ENCODE measurements at places on chromosomes 6 and 20.
A peak's percentile ranks its signal among the peaks of the same experiment; 100 is the strongest.

- DNase-seq, result no peak
These were observed 77.9 kb downstream of the TNFAIP3 start for GRCh38 chr6:137944793-137945498.

GRCh38 chr6:169320013-169320412 is 66.4 kb upstream of the THBS2 start:
- DNase-seq, result no peak

DNA sequence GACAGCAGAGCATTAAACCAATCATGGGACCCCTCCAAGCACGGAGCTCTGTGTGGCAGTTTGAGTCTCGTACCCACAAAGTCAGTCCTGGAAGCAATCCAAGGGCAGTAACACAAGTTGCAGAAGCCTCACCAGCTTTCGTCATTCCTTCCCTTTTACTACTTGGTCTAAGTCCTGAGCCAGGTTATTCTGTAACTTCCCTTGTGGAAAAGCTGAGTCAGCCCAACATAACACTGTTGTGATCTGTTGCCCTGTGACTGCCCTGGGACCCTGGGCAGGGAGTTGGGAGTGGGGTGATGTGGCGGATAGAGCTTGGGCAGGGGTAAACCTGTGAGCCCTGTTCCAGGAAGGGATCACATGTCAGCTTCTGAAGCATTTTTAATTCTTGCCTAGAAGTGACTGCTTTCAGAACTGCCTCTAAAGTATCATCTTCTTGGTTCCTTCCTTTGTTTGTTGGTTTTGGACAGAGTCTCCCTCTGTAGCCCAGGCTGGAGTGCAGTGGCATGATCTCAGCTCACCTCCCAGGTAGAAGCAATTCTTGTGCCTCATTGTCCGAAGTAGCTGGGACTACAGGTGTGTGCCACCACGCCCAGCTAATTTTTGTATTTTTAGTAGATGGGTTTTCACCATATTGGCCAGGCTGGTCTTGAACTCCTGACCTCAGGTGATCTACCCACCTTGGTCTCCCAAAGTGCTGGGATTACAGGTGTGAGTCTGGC is 183.7 kb upstream of the JAG1 start:
- no peak for DNase-seq

GRCh38 chr20:44773070-44773829 is 27.6 kb downstream of the KCNK15 start:
- no peak for DNase-seq

DNA sequence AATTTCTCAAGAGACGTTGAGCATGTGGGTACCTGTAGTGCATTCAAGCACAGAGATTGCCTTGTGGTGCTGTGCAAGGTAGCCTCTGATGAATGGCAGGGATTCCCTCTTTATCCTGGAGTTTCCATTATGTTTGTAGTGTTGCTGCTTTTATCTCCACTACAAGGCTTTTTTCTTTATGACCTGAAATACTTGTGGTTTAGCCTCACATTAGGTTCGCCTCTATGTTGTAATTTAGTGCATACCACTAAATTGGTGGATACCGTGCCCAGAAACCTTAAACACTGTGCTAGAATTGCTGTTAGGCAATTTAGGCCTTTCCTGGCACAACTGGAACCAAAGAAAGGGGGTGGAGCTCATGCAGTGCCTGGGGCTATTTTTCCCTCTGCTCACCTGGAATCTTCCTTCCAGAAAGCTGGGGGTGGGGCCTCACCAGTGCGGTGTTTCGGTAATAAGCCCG is 76.8 kb downstream of the NCOA7 start:
- DNase-seq, result peak; percentile 81

GRCh38 chr6:43009124-43009523 is 4.6 kb downstream of the MEA1 start:
- peak; percentile 36 for DNase-seq

DNA sequence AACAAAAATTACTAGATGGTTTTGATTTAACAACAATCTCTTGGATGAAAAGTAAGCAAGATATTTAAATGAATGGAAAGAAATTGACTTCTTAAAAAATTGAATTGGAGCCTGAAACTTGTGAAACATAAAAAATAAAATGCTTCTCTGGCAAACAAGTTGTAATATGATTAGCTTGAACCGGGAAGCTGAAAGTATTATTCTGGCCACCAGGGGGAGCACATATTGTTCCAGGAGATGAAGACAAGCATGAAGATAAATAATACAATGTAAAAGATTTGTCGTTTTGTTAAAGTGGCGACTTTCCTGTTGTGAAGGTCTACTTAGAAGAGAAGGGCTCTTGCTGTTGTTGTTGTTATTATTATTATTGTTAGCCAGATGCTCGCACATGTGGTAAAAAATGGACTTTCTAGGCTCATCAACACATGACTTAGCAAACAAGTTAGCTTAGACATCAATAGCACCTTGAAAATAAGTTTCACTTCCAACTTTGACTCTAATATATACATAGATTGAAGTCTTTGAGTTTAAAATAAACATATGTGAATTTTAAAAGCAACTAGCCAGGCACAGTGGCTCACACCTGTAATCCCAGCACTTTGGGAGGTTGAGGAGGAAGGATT is 14.2 kb downstream of the PAX1 start:
- DNase-seq, result peak; percentile 74

GRCh38 chr6:26592649-26593048 is 4.1 kb upstream of the ABT1 start:
- no peak for DNase-seq

GRCh38 chr6:113329942-113330635 is 527.1 kb upstream of the MARCKS start:
- no peak for DNase-seq

DNA sequence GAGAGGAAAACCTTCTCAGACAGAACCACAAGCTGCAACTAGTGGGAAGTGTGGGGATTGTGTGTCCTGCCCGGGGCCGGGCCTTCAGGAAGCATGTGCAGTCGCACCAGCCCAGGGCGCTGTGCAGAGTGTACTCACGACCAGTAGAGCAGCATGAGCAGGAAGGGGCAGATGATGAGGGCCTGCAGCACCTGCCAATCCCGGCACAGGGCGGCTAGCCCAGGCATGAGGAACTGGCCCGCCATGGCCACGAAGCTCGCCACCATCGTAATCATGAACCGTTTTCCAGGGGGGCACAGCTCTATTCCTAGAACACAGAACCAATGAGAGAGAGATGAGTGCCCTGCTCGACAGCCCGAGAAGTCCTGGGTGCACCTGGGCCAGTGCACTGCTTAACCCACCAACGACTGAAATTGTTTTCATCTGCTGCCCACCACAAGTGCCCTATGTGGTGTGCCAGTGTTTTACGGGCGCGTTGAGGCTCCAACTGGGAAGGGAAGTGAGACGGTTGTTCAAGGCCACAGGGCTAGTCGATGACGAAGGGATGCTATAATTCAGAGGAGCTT is 65.0 kb downstream of the PSMG4 start:
- no peak for DNase-seq

DNA sequence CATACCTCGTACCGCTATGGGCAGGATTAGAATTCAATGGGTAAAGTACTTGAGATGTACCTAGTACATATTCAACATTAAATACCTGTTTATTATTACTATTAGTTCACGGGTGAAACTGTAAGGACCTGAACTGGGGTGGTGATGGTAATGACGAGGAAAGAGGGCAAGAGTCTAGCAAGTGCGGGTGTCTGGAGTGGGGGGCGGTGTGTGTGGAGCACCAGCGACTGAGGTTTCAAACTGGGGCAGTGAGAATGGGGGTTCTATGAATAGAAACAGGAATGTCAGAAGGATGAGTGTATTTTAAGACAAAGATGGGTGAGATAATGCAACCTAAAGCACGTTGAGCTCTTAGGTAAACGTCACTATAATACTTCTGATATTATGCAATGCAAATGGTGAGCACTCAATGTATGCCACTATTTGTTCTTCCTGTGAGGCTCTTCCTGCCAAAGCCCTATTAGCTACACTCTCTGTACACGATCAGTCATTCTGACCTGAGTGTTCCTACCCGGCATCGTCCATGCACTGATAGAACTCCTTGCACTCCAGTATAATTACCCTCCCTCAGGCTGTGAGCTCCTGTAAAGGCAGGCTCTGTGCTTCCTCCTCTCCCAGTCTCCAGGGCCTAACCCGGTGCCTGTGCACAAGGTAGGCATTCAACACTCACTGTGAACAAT is 55.0 kb downstream of the ALDH5A1 start:
- DNase-seq, result no peak

DNA sequence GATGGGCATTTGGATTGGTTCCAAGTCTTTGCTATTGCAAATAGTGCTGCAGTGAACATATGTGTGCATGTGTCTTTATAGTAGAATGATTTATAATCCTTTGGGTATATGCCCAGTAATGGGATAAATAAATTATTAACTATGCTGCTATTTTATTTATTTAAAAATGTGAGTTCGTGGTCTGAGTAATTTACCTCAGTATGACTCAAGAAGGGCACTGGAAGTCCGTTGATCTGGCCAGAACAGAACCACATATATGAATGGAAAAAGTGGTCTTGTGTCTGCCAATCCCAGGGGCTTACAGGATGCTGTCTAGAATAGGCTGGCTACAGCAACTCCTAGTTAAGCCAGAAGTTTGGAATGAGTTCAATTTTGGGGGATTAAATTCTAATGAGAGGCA is 27.6 kb upstream of the HLA-C start:
- no peak for DNase-seq

DNA sequence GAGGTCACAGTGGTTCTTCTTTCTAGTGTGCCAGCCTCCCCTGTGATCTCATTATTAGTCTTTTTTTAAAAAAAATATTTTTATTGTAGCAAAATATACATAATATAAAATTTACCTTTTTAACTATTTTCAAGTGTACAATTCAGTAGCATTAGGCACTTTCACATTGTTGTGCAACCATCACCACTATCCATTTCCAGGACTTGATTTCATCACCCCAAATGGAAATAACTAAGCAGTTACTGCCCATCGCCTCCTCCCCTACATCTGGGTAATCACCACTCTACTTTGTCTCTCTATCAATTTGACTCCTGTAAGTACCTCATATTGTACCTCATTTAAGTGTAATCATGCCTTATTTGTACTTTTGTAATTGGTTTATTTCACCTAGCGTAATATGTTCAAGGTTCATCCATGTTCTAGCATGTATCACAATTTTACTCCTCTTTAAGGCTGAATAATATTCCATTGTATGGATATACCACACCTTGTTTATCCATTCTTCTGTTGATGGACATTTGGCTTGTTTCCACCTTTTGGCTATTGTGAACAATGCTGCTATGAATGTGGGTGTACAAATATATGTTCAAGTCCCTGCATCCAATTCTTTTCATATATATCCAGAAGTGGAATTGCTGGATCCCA is 68.6 kb upstream of the FYN start:
- DNase-seq, result no peak

- DNase-seq, result no peak
These were observed 59.0 kb downstream of the RIN2 start for GRCh38 chr20:19817017-19817416.

DNA sequence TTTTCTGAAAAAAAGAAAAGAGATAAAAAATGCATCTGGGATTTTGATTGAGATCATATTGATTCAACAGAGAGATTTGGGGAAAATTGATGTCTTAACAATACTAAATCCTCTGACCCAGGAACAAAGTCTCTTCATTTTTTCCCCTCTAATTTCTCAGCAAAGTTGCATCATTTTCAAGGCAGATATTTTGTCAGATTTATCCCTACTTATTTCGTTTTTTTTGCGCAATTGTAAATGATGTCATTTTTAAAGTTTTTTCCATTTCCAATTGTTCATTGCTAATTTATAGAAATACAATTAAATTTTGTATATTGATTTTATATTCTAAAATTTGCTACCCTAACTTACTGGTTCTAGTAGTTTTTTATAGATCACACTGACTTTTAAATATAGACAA is 97.7 kb upstream of the TMEM170B start:
- no peak for DNase-seq

DNA sequence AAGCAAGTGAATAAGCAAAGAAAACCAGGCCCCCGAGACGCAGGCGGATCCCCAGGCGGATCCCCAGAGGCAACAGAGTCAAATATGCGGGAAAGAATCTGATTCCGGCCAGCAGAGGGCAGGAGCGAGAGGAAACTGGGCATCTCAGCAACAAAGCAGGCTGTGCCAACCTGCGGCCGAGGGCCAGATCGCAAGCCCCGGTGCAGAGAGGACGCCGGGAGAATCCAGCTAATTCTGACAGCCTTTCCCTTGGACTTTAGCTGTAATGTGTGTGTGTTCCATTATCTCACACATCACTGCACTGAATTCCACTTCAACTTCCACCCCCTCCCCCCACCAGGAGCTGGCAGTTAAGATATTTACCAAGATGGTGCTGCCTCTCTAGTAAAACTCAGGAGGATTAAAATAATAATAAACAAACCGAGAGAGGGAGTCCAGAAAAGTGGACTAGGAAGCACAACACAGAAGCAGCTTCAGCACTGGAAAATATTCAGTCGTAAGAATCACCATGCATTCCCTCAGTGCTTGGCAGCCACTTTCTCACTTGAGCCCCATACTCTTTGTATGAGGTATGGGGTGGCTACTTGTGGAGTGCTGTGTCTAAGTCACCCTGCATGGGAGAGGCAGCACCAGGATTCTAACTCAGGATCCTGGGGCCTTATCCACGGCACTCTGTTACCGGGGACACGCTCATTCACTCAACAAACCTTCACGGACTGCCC is 66.2 kb upstream of the SNX9 start:
- DNase-seq, result peak; percentile 90

- DNase-seq, result no peak
These were observed 59.2 kb downstream of the ZDHHC14 start for GRCh38 chr6:157440171-157440570.

DNA sequence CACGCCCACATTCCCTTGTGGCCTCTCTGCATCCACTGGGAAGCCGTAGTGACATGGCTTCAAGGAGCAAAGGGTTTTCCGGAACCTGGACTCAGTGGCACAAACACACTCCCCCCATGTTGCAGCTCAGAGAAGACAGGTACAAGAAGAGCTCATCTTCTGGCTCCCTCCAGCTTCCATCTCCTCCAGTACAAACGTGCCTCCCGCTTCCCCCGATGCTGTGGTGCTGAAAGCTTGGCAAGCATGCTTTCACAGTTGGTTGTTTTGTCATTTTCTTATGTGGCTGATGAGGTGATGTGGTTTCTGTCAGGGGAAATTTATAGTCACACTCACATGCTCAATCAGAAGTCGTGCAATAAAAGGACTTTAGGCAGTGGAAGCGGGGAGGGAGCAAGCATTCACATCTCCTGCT is 258.5 kb downstream of the KIF16B start:
- DNase-seq, result no peak

- DNase-seq, result peak; percentile 10
These were observed 174.2 kb downstream of the DLL1 start for GRCh38 chr6:170116636-170117035.

DNA sequence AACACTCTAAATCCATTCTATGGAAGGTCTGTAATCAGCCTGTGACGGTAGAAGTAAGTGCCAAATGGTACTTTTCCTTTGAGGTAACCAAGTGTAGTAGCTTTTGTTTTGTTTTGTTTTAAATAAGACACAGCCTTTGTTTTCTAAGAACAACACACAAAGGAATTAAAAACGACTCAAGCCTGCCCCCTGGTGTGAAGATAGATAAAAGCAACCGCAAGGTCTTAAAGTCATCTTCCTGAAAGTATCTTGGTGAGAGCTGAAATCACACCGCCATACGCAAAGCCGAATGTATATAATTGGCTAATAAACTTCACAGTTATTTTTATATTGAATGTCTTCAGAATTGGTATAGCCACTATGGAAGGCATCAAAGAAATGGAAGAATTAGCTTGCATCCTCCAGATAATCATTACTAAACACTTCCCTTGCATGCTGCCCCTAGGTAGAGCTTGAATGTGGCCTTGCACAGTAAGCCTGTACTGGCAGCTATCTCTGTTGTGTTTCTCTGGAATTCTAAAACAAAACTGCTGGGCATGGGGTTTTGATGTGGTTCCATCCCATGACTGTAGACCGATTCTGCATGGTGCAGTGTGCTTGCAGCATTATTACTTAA is 95.6 kb downstream of the LAMP5 start:
- peak; percentile 76 for DNase-seq
